ENCODE measurements at places on chromosomes 2 and 18. TPM values are rescaled to one million over a fixed set of nuclear protein-coding genes. Genes with fewer than 3 reads are reported as not detected.

- H3K27ac ChIP-seq: peak overlapping the region; percentile 100
- peaks cover 30% of the 10 kb centered on the region for H3K36me3 ChIP-seq
- DNase-seq: no peak
- peak overlapping the region; percentile 92 for H3K4me3 ChIP-seq
These were observed 2.9 kb downstream of the RHBDD1 start for GRCh38 chr2:226838722-226839121.

DNA sequence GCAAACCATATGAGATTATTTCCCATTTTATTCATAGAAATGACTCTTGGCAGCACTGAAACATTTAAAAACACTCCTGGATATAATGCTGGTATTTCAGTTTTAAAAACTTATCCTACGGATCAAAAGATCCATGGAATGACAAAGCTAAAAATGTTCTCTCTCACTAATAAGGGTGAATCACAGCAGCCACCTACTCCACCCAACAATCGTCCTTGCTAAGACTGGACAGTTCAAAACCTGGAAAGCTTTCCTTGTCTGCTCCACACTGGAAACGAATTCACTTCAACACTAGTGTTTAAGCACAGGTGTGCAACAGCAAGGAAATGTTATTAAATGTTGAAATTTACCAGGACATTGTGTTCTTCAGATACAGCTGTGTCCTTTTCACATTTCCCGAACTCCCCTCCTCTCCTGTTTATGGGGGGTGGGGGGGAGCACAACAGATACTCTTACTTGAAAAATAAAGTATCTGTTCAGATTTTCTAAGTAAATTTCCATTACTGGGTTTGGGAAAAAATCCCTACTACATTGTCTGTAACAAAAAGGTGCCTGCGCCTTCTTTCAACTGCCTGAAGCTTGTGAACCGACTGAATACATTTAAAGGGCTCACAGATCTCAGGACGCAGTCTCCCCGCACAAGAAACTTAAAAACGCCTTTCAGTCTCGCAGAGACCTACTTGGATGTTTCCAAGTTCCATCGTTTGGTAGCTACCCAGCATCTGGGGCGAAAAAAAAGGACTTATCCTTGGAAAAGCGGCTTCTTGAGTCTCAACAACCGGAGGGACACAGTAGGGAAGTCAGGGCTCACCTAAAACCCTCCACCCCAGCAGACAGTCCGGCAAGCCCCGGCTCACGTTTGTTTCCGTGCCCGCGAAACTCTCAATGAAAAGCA is 1.3 kb downstream of the YWHAQ start:
- no peak for DNase-seq
- H3K4me1 ChIP-seq: peaks cover 55% of the 10 kb centered on the region
- H3K4me3 ChIP-seq: peak overlapping the region; percentile 89
- peak overlapping the region; percentile 97 for H3K27ac ChIP-seq
- peaks cover 31% of the 10 kb centered on the region for H3K36me3 ChIP-seq

GRCh38 chr2:152046940-152047339 is 51.9 kb downstream of the CACNB4 start:
- no peak overlapping the region for H3K4me3 ChIP-seq
- no peaks in the 10 kb centered on the region for H3K4me1 ChIP-seq
- H3K27ac ChIP-seq: no peak overlapping the region
- no peak for DNase-seq
- no peaks in the 10 kb centered on the region for H3K36me3 ChIP-seq
- H3K27me3 ChIP-seq: peaks cover 6% of the 10 kb centered on the region

GRCh38 chr2:144405982-144406788 is 113.7 kb downstream of the ZEB2 start:
- no peaks in the 10 kb centered on the region for H3K36me3 ChIP-seq
- peaks cover 7% of the 10 kb centered on the region for H3K4me1 ChIP-seq
- H3K27me3 ChIP-seq: peaks cover 6% of the 10 kb centered on the region
- DNase-seq: no peak

Gene EML4
- 79.2 TPM for total RNA-seq

DNA sequence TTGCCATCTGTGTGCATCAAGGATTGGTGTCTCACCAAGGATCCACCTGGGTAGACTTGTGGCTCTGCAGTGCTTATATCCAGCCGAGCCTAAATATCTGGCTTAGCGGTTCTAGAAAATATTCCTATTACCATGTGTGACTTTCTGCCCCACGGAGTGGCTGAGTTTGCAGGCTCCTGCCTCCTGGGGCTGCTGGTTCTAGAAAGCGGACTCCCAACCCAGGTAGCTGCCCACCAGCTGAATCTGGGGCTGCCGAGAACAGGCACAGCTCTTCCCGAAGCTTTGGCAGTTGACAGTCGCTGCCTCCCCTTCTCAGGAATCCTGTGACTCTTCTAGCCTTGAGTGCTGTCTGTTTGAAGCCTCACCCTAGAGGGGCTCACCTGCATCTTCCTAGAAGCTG is 104.6 kb downstream of the TPGS2 start:
- H3K36me3 ChIP-seq: no peaks in the 10 kb centered on the region
- no peak overlapping the region for H3K27ac ChIP-seq
- no peak overlapping the region for H3K4me3 ChIP-seq

DNA sequence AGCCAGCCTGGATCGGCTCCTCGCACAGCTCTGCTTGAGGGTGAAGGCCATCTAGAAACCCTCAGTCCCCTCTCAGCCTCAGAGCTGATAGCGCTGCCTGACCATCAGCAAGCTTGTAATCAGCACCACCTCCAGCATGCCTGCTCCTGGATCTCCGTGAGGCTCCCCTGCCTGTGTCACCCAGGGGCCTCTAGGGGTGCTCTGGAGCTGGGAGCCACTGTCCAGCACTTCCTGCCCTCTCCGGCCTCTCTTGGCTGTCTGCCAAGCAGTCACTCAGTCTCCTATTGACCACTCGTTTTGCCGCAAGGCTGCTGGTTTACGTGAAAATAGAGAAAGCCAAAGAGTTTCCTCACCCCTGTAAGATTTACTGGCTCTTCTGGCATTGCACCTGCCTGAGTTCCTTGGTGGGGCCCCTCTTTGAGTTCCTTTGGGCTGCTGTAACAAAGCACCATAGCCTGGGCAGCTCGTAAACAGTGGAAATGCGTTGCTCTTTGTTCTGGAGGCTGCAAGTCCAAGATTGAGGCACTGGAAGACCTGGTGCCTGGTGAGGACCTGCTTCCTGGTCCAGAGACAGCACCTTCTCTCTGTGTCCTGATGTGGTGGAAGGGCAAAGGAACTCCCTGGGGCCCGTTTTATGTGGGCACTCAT is 17.9 kb downstream of the CAPN10 start:
- H3K4me3 ChIP-seq: no peak overlapping the region
- peak overlapping the region; percentile 59 for H3K27ac ChIP-seq
- DNase-seq: no peak
- no peaks in the 10 kb centered on the region for H3K27me3 ChIP-seq
- no peaks in the 10 kb centered on the region for H3K4me1 ChIP-seq

DNA sequence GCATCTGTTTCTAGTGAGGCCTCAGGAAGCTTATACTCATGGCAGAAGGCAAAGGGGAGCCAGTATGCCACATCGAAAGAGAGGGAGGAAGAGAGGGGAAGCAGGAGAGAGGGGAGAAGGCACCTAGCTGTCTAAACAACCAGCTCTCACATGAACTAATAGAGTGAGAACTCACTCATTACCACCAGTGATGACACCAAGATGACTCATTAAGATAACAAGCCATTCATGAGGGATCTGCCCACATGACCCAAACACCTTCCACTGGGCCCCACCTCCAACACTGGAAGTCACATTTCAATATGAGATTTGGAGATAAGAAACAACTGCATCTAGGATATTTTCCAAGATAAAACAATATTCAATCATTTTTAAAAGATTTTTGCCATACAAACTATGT is 753.9 kb upstream of the ZEB2 start:
- H3K4me3 ChIP-seq: no peak overlapping the region
- H3K27ac ChIP-seq: no peak overlapping the region
- no peaks in the 10 kb centered on the region for H3K27me3 ChIP-seq
- H3K36me3 ChIP-seq: peaks cover 7% of the 10 kb centered on the region
- H3K4me1 ChIP-seq: no peaks in the 10 kb centered on the region

GRCh38 chr18:23069481-23069880 is 65.8 kb upstream of the CABLES1 start:
- H3K27me3 ChIP-seq: no peaks in the 10 kb centered on the region
- peak; percentile 5 for DNase-seq
- H3K4me1 ChIP-seq: peaks cover 45% of the 10 kb centered on the region
- H3K4me3 ChIP-seq: no peak overlapping the region

Gene MEP1B
- not detected for total RNA-seq

- H3K27ac ChIP-seq: no peak overlapping the region
- no peaks in the 10 kb centered on the region for H3K4me1 ChIP-seq
- H3K36me3 ChIP-seq: no peaks in the 10 kb centered on the region
- H3K27me3 ChIP-seq: peaks cover 19% of the 10 kb centered on the region
These were observed 72.6 kb upstream of the THUMPD2 start for GRCh38 chr2:39851651-39852110.

Gene PLB1
- total RNA-seq: 1.9 TPM

DNA sequence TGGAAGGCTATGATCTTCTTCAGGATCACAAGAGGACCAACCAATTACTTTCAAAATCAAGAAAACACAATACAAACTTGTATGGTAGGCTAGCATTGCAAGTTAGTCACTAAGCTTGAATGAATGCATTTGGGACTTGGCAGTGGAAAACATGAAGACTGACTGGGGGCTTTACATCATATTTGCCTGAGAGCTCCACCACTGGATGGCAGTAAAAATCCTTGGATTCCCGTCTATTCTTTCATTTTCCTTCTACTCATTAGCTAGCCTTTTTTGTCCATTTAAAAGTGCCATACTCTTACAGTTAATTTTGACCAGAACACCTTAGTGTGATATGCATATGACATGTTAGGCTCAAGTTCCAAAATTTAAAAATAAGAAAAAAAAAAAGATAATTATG is 63.5 kb upstream of the RASGRP3 start:
- H3K27ac ChIP-seq: no peak overlapping the region
- DNase-seq: no peak
- H3K27me3 ChIP-seq: peaks cover 12% of the 10 kb centered on the region
- H3K36me3 ChIP-seq: no peaks in the 10 kb centered on the region
- no peaks in the 10 kb centered on the region for H3K4me1 ChIP-seq
- H3K4me3 ChIP-seq: no peak overlapping the region

GRCh38 chr2:54274781-54275242 is 18.8 kb upstream of the TSPYL6 start:
- H3K27ac ChIP-seq: peak overlapping the region; percentile 92
- H3K36me3 ChIP-seq: peaks cover 4% of the 10 kb centered on the region
- no peaks in the 10 kb centered on the region for H3K27me3 ChIP-seq

- no peak overlapping the region for H3K4me3 ChIP-seq
- peaks cover 11% of the 10 kb centered on the region for H3K36me3 ChIP-seq
- no peak for DNase-seq
- no peak overlapping the region for H3K27ac ChIP-seq
- no peaks in the 10 kb centered on the region for H3K27me3 ChIP-seq
- peaks cover 15% of the 10 kb centered on the region for H3K4me1 ChIP-seq
These were observed 78.2 kb downstream of the INPP4A start for GRCh38 chr2:98522854-98523253.

- H3K4me3 ChIP-seq: no peak overlapping the region
- no peaks in the 10 kb centered on the region for H3K36me3 ChIP-seq
- H3K27ac ChIP-seq: no peak overlapping the region
These were observed 101.4 kb downstream of the COLEC12 start for GRCh38 chr18:398935-399630.

Gene SCN3A
- not detected for total RNA-seq

DNA sequence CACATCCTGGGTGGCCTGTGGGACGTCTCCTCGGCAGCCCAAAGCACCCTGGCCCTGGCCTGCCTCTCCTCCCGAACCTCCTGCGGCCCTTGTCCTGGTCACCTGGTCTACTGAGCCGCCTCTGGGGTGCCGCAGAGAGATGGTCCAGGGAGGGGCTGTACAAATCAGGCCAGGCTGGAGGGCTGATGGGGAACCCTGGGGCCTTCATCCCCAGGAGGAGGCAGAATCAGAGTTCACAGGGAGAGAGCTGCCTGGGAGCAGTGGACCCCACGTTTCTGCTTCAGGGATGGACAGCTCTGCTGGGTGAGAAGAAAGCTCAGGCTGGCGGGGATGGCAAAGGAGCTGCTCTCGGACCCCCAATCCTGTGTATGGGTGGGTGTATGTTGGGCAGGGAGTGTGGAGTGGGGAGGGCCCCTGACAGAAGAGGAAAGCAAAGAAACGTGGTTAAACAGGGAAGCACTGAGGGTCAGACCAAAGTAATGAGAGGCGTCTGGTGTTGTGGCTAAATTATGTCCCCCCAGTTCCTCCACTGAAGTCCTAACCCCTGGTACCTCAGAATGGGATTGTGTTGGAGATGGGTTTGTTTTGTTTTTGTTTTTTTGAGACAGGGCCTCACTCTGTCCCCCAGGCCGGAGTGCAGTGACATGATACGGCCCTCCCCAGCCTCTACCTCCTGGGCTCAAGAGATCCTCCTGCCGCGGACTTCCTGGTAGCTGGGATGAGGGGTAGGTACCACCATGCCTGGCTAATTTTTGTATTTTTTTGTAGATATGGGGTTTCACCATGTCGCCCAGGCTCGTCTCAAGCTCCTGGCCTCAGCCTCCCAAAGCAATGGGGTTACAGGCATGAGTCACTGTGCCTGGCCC is 73.4 kb upstream of the SMAD7 start:
- H3K4me1 ChIP-seq: peaks cover 7% of the 10 kb centered on the region
- no peak overlapping the region for H3K27ac ChIP-seq
- no peaks in the 10 kb centered on the region for H3K36me3 ChIP-seq
- no peak overlapping the region for H3K4me3 ChIP-seq
- peaks cover 7% of the 10 kb centered on the region for H3K27me3 ChIP-seq

GRCh38 chr18:7232218-7232617 is 1.3 kb downstream of the LRRC30 start:
- H3K27ac ChIP-seq: no peak overlapping the region
- no peak for DNase-seq
- no peaks in the 10 kb centered on the region for H3K27me3 ChIP-seq
- H3K4me1 ChIP-seq: no peaks in the 10 kb centered on the region
- no peaks in the 10 kb centered on the region for H3K36me3 ChIP-seq
- no peak overlapping the region for H3K4me3 ChIP-seq

DNA sequence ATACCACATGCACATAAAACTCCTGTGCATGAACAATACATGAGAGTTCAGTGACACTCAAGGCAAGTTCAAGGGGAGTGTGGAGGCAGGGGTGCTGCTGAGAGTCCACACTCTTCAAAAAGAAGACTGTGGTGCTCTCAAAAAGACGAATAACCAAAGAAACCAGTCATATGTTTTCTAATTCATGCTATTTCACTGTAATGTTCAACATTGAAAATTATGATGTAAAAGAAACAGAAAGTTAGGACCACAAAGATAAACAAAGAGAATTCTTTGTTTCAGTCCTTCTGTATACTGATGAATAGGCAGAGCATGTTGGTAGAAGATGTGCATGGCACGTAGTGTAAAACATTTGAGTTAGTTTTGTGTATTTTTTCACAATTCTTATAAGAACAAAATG is 864.2 kb upstream of the LRATD1 start:
- H3K27me3 ChIP-seq: no peaks in the 10 kb centered on the region
- H3K4me3 ChIP-seq: no peak overlapping the region
- H3K4me1 ChIP-seq: no peaks in the 10 kb centered on the region

- H3K27ac ChIP-seq: no peak overlapping the region
- no peaks in the 10 kb centered on the region for H3K4me1 ChIP-seq
- no peak overlapping the region for H3K4me3 ChIP-seq
- no peaks in the 10 kb centered on the region for H3K36me3 ChIP-seq
- DNase-seq: no peak
These were observed 171.2 kb downstream of the SPAG16 start for GRCh38 chr2:213455316-213456008.

Data from activated T-cell treated with anti-CD3 and anti-CD28 coated beads, Interleukin-2, amount 50 U/mL, for 72 hours (primary cell).